Mesothelial cell of epicardium (in vitro differentiated cells): ENCODE measurements at places on chromosomes 13 and 19. TPM values are rescaled to one million over a fixed set of nuclear protein-coding genes. Genes with fewer than 3 reads are reported as not detected.

The VWA8 gene
- 19.5 to 20.8 TPM (median 20.0 TPM) in 3 replicates for total RNA-seq

The LIM2 gene
- not detected in 3 replicates for total RNA-seq

The TEX26 gene
- total RNA-seq, result not detected in 3 replicates

The RNF225 gene
- total RNA-seq, result 0.83 to 1.3 TPM (median 1.2 TPM) in 3 replicates

The KIR3DL2 gene
- not detected in 3 replicates for total RNA-seq

The DDX39A gene
- 66.9 to 68.6 TPM (median 67.6 TPM) in 3 replicates for total RNA-seq

The ZNF829 gene
- 3.0 to 3.2 TPM (median 3.2 TPM) in 3 replicates for total RNA-seq

The ZNF317 gene
- total RNA-seq, result 40.6 to 44.9 TPM (median 44.7 TPM) in 3 replicates
